Upper lobe of right lung (tissue), 1 donor: ENCODE measurements at places on chromosomes 5 and 9. TPM values are rescaled to one million over a fixed set of nuclear protein-coding genes. Genes with fewer than 3 reads are reported as not detected.

Gene TMC1
- total RNA-seq: not detected

Gene SPATA31C1
- not detected for total RNA-seq

Gene GNA14
- 15.7 TPM for total RNA-seq

Gene RHOBTB3
- total RNA-seq: 54.2 TPM

Gene ANKRD55
- 0.49 TPM for total RNA-seq

Gene HACD4
- 10.6 TPM for total RNA-seq
